ENCODE measurements at places on chromosomes 4 and X.
A peak's percentile ranks its signal among the peaks of the same experiment; 100 is the strongest.

DNA sequence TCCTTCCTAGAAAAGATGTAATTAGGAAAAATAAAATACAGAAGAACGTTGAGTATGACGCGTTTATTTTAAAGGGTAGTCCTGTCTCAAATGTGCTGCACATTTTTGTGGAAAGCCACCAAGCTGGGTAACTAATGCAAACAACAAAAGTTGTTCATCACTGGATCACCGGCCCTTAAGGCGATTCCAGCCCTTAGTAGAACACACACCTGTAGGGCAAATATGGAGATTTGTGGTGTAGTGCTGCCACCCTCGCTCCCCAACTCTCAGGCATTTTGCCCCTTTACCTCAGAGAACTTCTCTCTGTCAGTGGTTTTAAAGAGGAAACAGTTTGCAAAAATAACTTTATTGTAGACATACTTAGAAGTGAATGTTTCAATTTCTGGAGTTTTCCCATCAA, 1.9 kb downstream of the TBL1X start:
- no peak for DNase-seq

DNA sequence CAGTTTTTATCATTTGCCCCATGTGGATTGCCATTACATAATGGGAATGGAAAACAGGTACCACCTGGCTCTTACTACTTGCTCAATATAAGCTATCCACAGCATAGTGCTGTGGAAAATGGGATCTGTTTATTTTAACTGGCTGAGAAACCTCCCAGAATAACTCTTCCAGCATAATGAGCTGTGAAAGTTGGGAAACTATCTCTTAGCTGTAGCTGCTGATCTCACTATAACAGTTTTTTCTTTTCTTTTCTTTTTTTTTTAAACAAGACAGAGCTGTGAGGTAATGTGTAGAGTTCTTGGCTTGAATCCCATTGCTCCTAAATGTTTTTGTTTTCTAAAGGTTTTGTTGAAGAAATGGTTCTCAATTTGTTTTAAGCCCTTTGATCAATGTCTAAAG, 988.3 kb downstream of the PCDH19 start:
- no peak for DNase-seq

DNA sequence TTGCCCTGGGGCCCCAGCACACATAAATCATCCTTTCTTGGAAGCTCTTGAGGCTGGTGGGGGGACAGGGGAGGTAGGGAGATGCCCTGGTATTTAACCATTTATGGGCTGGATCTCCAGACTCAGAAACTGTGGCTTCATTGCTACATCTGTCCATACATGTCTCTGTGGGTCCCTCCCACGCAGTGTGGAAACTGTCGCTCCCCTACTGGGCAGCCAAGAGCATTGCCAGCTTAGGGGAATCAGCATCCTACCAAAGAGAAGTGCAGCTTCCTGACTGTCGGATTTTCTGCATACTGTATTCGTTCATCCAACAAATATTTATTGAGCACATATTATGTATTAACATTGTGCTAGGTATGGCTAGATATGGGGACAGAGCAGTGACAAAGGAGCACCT, 3.7 kb downstream of the GRIPAP1 start:
- DNase-seq = no peak

- no peak for DNase-seq
These were observed 118.2 kb downstream of the AFAP1 start for GRCh38 chr4:7821245-7822136.

- DNase-seq = no peak
These were observed 122.7 kb downstream of the CCNB3 start for GRCh38 chrX:50327235-50327634.

DNA sequence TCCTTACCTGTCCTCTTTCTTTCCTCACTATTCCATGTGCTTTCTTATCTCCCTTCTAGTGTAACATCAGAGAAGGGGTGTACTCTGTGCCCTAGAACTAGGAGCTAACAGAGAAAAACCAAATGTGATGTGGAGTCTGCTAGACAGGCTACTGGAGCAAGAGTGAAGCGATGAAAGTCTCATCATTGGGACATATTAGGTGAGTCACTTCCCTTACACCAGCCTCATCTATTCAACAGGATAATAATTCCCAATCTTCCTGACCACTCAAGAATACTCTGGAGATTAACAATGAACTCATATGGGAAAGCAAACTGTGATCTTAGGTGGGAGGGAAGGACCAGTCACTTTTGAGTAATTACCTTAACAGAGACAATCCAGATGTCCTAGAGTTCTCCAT, 58.1 kb downstream of the RAB40A start:
- no peak for DNase-seq

GRCh38 chr4:184415071-184415470, 59.3 kb downstream of the IRF2 start:
- DNase-seq = no peak

DNA sequence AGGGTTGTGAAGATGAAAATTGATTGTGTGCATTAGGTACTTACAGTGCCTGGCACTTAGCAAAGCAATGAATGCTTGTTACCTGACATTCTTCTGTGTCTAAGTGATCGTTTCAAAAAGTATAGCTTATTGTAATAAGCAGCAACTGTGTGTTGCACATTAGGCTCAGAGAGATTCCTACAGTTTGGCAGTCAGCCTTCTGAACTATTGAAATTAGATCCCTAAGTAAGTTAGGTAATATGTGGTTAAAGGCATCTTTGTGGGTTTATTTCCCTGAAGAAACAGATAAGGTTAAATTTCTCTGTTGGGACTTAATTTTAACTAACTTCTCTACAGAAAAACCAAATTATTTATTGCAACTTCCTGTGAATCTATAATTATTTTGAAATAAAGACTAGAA, 93.4 kb downstream of the REPS2 start:
- no peak for DNase-seq

- no peak for DNase-seq
These were observed 245.5 kb upstream of the TLL1 start for GRCh38 chr4:165627548-165627947.

DNA sequence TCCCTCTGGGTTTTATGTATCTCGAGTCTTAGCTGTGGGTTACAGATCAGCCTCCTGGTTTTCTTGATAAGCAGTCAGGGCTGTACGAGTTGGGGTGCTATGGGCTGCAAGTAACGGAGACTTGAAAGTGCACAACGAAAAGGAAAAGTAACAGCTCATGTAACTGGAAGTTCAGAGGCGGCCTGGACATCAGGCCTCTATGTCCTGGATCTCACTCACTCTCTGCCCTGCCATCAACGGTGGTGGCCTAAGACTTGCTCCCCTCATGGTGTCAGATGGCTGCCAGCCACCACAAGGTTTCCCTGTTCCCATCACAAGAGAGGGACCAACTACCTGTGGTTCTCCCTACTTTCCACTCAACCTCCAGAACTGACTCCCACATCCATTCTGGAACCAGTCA, 4.8 kb downstream of the PPP2R2C start:
- DNase-seq = no peak

DNA sequence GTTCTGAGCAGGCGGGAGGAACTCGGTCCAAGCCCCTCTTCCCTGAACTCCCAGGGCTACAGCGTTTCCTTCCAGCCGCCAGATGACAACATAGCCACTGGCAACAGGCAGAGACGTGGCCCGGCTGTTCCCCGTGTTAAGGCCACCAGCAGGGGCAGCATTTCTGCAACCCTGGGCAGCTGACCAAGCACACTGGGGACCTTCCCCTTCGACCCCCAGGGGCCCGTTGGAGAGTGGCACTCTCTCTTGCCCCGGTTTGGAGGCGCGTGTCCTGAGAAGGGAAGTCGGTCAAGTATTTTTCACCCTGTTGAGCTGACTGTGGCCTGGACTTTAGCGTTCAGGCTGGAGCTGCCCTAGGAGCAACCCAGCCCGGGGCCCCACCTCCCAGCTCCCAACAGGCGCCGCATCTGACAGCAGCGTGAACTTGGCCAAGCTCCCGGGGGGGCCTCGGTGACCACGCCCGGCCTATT, 37.6 kb downstream of the ZBTB49 start:
- DNase-seq = no peak

DNA sequence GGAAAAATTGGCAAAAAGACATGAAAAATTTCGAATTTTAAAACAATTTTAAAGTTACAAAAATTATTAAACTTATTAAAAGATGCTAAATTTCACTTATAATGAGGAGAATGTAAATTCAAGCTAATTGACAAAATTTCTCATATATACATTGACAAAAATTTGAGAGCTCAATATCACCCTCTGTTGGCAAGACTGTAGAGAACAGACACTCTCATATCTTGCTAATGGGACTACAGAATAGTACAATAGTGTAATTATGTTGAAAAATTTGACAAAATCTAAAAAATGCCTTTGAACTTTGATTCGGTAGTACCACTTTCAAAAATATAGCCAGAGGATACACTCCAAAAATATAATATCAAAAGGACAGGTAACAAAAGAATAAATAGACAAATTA, 29.8 kb downstream of the DCAF8L2 start:
- DNase-seq = no peak

DNA sequence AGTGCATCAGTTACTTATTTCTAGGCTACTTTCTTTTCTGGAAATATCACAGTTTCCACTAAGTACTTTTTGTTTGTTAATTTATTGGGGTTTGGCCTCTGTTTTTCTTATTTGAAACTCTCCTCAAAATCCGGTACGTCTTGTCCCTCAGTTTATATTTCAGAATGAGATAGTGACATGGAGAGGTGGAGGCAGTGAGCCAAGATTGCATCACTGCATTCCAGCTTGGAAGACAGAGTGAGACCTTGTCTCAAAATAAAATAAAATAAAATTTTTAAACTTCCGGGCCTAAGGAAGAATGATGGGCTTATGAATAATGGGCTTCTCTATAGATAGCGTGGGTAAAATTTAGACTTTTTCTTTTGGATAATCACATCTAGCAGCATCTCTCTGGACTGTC, 567.8 kb downstream of the TRIML1 start:
- DNase-seq = no peak

- DNase-seq = peak; percentile 9
These were observed 79.6 kb downstream of the CCKAR start for GRCh38 chr4:26410385-26411293.

All from stimulated activated CD4-positive, alpha-beta T cell treated with anti-CD3 and anti-CD28 coated beads, Interleukin-2, amount 100 ng/mL, for 4 hours (primary cell).